ENCODE measurements at places on chromosomes 1 and 21.

- DNase-seq: no peak
Measured at GRCh38 chr21:44576025-44576420, 2.5 kb downstream of the KRTAP10-4 start.

GRCh38 chr21:29053011-29053553 is 20.4 kb downstream of the CCT8 start:
- no peak for DNase-seq

- DNase-seq: no peak
Measured at GRCh38 chr1:44029260-44029910, 1.9 kb downstream of the SLC6A9 start.

- DNase-seq: no peak
Measured at GRCh38 chr1:158933621-158934020, 2.3 kb downstream of the PYHIN1 start.

DNA sequence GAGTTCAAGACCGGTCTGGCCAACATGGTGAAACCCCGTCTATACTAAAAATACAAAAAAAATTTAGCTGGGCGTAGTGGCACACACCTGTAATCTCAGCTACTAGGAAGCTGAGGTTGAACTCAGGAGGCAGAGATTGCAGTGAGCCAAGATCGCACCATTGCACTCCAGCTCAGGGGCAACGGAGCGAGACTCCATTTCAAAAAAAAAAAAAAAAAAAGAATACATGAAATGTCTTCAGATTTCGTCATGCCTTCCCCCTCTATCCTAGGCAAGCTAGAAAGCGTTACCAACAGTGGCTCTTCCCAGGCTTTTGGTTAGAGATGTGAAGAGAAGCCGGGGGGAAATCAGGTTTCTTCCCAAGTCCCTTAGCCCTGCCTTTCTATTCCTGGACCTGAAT is 3.6 kb downstream of the TFF1 start:
- no peak for DNase-seq

- DNase-seq: no peak
Measured at GRCh38 chr1:62439652-62440371, 3.0 kb downstream of the USP1 start.

- no peak for DNase-seq
Measured at GRCh38 chr1:110390096-110390495, 730 bp downstream of the SLC16A4 start.

DNA sequence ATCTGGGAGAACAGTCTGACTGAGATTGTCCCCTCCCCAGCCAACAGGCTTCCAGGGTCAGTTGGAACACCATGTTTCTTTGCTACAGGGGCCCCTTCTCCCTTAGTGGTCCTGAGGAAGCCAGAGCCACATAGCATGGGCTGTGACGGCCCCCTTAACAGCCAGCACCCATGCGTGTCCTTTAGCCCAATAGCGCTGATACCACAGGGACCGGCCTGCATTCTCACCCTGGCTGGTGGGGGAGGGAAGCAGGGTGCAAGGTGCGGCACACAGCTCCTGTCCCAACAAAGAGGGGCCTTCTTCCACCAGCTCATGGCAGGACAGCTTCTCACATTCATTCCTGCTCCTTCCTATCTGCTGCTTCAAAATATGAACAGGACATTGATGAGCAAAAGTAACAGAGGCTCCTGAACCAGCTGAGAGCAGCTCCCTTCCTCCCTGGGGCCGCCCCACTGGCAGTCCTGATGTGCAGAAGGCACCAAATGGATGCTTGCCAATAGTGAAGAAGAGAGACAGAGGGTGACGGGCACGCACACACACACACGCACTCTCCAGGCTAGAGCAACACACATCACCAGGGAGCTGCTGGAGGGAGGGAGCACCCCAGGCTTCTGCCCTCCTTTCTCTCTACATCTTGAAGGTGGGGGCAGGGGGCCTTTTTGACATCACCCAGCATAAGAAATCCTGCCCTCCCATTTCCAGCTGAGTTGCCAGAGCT is 99.4 kb downstream of the CRYAA start:
- DNase-seq: no peak

- no peak for DNase-seq
Measured at GRCh38 chr1:234950598-234950997, 178.0 kb downstream of the TOMM20 start.

- DNase-seq: no peak
Measured at GRCh38 chr1:111334169-111334568, 43.5 kb downstream of the CHIA start.

GRCh38 chr1:115496904-115497527 is 144.8 kb upstream of the VANGL1 start:
- no peak for DNase-seq

DNA sequence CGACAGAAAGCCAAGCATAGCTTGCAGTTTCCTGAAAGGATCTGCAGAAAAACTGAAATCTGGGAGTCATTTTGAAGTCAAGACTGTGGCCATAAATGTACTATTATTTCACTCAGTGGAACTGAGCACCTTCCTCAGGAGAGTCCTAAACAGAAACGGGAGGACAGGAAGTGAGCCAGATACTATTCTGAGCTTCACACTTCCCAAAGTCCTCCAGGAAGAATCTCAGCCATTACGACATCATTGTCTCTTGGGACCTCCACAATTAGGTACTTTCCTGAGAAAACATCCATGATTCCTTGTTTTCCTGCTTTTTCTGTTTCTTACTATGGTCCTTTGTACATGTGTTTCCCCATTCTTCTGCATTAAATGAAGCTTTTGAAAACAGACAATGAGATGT is 299.2 kb upstream of the USP25 start:
- DNase-seq: no peak
